Hair follicle dermal papilla cell (primary cell): ENCODE measurements at places on chromosomes 5 and 9. TPM values are rescaled to one million over a fixed set of nuclear protein-coding genes. Genes with fewer than 3 reads are reported as not detected.

The PRUNE2 gene
- total RNA-seq: 43.6 and 56.6 TPM in 2 replicates

The SAPCD2 gene
- 1.6 and 1.8 TPM in 2 replicates for total RNA-seq

The DEPDC1B gene
- total RNA-seq: 1.3 and 2.1 TPM in 2 replicates

The PCDHB2 gene
- 6.8 and 7.0 TPM in 2 replicates for total RNA-seq

The EPB41L4A gene
- 0.12 and 1.9 TPM in 2 replicates for total RNA-seq
